ENCODE measurements at places on chromosomes 6 and 20. TPM values are rescaled to one million over a fixed set of nuclear protein-coding genes. Genes with fewer than 3 reads are reported as not detected.

DNA sequence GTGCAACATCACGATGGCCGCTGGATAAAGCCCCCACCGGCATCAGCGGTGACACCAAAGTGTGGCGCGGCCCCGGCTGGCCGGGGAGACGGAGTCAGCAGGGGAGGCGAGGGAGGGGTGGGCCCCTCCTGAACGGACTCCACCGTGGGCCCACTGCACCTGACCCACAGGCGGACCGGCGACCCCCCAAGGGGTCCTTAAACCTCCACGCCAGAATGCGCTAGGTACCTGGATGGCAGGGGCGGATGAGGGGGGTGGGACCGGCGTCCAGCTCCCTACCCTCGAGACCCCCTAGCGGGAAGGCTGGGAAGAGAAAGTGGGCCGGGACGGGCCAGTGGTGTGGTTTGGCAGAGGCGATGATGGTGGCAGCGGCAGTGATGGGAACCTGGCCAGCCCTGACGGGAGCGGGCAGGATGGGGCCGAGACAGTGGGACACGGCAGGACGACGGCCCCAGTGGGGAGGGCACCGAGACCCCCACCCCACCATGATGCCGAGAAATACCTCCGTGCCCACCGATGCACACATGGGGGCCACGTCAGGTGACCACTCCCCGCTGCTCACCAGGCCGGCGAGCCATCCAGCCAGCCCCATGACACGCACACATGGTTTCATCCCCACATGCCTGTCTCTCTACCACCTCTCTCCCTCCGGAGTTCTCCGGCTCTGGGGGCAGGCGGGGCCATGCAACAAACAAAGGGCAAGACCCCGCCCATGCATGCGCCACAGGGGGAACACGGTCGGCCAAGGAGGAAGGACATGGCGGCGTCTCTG, 771.9 kb upstream of the DEFB115 start:
- no peak overlapping the region for H3K27ac ChIP-seq
- no peaks in the 10 kb centered on the region for H3K36me3 ChIP-seq
- H3K27me3 ChIP-seq = no peaks in the 10 kb centered on the region
- no peak overlapping the region for H3K4me3 ChIP-seq
- DNase-seq = no peak

DNA sequence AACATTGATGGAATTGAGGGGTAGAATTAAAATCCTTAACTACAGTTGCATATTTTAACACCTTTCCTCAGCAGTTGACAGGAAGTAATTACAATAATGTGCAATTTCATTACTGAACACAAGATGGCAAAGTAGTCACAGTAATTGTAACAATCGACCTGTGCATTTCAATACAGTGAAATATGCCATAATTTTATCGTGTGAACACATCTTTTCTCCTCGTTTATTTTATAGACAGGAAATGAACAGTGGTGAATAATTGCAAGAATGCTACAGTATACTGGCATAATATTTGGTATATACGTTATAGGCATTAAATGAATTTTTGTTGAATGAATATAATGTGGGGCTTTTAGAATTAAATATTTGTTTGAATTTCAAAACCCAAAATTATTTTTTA, 25.0 kb downstream of the CYB5R4 start:
- DNase-seq = no peak
- no peaks in the 10 kb centered on the region for H3K4me1 ChIP-seq
- H3K36me3 ChIP-seq = no peaks in the 10 kb centered on the region
- H3K27me3 ChIP-seq = no peaks in the 10 kb centered on the region
- H3K4me3 ChIP-seq = no peak overlapping the region

GRCh38 chr20:60553095-60553494, 594.9 kb downstream of the CDH26 start:
- H3K27ac ChIP-seq = no peak overlapping the region
- no peaks in the 10 kb centered on the region for H3K36me3 ChIP-seq
- H3K4me1 ChIP-seq = no peaks in the 10 kb centered on the region
- H3K4me3 ChIP-seq = no peak overlapping the region
- no peak for DNase-seq
- H3K27me3 ChIP-seq = no peaks in the 10 kb centered on the region

DNA sequence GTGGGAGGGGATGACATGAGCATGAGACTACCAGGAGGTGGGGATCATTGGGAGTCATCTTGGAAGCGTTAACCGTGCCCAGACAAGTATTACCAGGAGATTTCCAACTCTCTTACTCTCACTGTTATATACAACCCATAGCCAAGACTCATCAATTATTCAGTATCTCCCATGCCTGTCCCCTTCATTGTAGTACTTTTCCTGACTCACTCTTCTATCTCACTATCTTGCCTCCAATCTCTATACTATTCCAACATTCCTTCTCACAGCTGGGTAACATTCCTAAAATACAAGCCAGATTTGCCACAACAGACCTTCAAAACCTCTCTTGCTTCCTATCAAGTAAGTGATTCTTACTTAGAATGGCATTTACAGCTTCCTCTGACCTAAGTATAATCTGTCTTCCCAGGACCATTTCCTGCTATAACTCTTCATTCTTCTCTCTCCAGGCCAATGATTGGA, 226.3 kb upstream of the SMLR1 start:
- H3K36me3 ChIP-seq = no peaks in the 10 kb centered on the region
- no peak for DNase-seq
- H3K4me3 ChIP-seq = no peak overlapping the region
- H3K27ac ChIP-seq = no peak overlapping the region
- no peaks in the 10 kb centered on the region for H3K27me3 ChIP-seq

- no peaks in the 10 kb centered on the region for H3K4me1 ChIP-seq
- no peaks in the 10 kb centered on the region for H3K36me3 ChIP-seq
- H3K4me3 ChIP-seq = no peak overlapping the region
- no peak for DNase-seq
- no peaks in the 10 kb centered on the region for H3K27me3 ChIP-seq
Measured at GRCh38 chr6:101117393-101118135, 236.4 kb upstream of the ASCC3 start.

DNA sequence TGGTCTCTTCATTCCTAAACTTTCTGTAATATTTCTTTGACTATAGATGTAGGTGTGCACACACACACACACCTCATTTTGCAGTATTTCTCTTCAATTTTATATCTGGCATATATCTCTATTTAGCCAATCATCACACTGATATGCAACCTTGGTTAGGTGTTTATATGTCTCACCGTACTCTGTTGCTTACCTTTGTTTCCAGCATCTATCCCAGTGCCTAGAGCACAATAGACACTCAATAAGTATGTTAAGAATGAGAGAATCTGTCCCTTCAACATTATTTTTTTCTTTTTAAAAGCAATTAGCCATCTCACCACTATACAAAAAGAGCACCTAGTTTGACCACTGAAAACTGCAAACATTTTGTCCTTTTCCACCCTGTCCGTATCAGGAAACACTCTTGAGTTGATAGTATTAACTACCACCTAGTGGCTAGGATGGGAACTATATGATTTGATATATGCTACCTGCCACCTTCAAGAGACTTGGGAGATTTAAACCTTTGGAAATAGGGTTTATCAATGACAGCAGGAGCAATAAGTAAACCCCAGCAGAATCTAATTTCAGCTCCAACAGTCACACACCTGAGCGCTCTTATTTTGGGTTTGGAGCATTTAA, 48.7 kb upstream of the RSPO3 start:
- no peak overlapping the region for H3K4me3 ChIP-seq
- no peak for DNase-seq
- no peaks in the 10 kb centered on the region for H3K4me1 ChIP-seq
- no peaks in the 10 kb centered on the region for H3K36me3 ChIP-seq
- no peaks in the 10 kb centered on the region for H3K27me3 ChIP-seq

DNA sequence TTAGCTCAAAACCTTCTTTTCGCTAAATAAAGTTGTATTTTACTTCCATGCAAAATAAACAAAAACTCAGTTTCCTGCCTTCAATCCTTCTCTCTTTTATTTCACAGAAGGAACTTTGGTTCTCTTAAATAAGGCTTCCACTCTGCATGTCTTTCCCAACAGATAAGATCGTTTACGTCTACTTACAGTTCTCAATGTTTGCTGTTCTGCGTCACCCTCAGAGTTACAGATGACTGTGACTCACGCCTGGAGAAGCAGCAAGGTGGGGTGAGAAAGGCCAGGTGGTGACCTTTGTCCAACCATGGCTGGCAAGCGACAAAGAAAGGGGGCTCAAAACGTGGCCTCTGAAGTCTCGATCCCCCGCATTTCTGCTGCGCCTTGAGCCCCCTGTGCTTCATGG, 51.4 kb upstream of the RPS6KA2 start:
- H3K4me1 ChIP-seq = no peaks in the 10 kb centered on the region
- no peak overlapping the region for H3K27ac ChIP-seq
- H3K36me3 ChIP-seq = no peaks in the 10 kb centered on the region
- no peaks in the 10 kb centered on the region for H3K27me3 ChIP-seq

DNA sequence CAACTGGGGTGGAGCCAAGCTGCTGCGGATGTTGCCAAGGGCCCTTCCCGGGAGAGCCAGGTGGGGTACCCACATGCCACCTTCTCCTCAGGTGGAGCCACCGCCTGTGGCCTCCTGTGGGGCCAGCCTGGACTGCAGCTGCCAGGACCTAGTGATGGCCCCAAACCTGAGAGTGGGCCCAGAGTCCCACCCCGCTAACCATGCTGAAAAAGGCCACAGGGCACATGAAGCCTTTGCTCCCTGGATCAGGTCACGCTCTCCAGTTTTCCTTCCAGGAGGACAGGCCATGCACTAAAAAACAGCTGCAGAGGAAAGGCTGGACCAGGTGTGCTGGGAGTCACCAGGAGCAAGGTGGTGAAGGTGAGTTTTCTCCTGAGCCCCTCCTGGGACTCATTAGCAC, 73.9 kb upstream of the SLC22A16 start:
- DNase-seq = no peak
- H3K36me3 ChIP-seq = no peaks in the 10 kb centered on the region
- H3K4me3 ChIP-seq = no peak overlapping the region
- no peak overlapping the region for H3K27ac ChIP-seq
- H3K4me1 ChIP-seq = no peaks in the 10 kb centered on the region

NPBWR2 gene
- total RNA-seq = not detected

NDRG3 gene
- total RNA-seq = 30.0 TPM

UNC93A gene
- not detected for total RNA-seq

SMPD2 gene
- 16.3 TPM for total RNA-seq
